Activated CD4-positive, alpha-beta T cell treated with anti-CD3 and anti-CD28 coated beads, Interleukin-2, amount 50 U/mL, for 24 hours (primary cell): ENCODE measurements at places on chromosomes 4 and X.

DNA sequence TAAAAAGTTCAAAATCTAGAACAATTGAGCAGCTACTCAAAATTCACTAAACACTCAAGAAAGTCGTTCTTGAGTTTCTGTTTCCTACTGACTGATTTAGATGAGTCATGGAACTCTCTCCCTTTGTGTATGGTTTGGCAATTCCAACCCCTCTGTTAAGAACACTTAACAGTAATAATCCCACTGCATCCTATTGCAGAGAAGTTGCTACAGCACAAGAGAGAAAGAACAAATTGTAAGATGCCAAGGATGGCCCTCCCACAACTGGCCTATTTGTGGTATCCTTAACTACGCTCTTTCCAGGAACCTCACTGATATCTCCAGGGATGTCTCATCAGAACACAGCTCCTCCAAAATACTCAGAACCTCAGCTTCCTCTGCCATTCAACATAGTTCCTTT lies 701.8 kb upstream of the TENM3 start:
- DNase-seq: no peak

DNA sequence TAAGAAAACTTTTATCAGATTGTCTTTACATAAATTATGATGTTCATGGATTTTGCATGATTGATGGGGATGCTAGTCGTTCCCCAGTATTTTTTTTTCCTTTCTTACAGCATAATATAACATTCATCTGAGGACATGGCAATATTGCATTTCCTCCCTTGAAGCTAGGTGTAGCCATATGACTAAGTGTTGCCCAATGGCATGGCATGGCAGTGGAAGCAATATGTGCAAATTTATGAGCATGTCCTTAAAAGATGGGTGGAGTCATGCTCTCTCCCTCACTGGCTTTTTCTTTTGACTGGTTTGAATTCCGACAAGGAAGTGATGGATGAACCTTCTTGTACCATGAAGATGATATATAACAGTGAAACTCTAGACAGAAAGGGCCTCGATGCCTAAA lies 96.3 kb downstream of the BANK1 start:
- no peak for DNase-seq

- DNase-seq: no peak
Observed at GRCh38 chr4:177293208-177294033, 16.3 kb upstream of the NEIL3 start.

- DNase-seq: no peak
Observed at GRCh38 chr4:74932832-74933561, at the start of gene PARM1. PARM1 (plus strand) TSS chr4:74933116; CDS start chr4:74933328, 212 bp downstream.

DNA sequence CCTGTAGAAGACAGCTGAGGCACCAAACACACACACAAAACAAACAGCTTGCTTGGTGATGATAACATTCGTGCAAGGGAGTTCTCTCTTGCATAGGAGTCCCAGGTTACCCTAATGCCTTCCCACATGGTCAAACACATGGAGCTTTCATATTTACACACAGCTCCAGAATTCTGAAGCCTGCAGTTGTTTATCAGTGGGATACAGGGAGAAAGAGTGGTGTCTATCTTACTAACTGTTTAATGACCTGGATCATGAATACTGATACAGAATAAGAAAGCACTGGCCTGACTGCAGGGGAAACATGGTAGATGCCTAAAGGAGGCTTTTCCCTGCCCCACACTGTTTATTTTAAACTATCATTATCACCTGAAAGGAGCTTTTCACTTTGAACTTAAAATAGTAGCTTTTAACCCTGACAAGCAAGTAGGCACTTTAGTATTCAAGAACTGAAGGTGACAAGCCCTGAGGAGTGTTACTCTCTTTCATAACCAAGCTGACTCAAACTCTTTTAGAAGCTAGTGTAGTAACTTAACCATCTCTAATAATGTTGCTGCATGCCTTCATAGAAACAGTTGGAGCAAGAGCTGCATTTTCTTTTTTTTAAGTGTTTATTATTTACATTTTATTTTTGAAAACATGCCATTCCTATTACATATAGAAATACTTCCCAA lies 15.6 kb downstream of the TET2 start:
- no peak for DNase-seq

- no peak for DNase-seq
Observed at GRCh38 chrX:153620576-153620975, 21.6 kb upstream of the CCNQ start.

DNA sequence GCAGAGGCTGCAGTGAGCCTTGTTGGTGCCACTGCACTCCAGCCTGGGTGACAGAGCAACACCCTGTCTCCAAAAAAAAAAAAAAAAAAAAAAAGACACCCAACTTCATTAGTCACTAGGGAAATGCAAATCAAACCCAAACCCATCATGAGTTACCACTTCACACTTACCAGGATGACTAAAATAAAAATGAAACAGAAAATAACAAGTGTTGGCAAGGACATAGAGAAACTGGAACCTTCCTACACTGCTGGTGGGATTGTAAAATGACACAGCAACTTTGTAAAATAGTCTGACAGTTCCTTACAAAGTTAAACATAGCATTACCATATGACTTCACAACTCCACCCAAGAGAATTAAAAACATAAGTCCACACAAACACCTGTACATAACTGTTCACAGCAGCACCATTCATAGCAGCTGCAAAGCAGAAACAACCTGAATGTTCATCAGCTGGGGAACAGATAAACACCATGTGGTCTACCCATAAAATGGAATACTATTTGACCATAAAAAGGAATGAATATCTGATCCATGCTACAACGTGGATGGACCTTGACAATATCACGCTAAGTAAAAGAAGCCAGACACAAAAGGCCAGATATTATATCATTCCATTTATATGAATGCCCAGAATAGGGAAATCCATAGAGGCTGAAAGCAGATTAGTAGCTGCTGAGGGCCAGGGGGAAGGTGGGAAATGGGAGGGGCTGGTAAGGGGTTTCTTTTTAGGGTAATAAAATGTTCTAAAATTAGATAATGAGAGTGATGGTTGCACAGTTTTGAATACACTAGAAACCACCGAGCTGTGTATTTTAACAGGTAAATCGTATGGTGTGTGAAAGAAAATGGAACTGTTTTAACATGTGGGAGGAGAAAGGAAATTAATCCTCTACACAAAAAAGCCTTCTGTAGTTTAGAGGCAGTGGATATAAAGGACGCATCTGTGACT lies 18.3 kb downstream of the CD99L2 start:
- no peak for DNase-seq

DNA sequence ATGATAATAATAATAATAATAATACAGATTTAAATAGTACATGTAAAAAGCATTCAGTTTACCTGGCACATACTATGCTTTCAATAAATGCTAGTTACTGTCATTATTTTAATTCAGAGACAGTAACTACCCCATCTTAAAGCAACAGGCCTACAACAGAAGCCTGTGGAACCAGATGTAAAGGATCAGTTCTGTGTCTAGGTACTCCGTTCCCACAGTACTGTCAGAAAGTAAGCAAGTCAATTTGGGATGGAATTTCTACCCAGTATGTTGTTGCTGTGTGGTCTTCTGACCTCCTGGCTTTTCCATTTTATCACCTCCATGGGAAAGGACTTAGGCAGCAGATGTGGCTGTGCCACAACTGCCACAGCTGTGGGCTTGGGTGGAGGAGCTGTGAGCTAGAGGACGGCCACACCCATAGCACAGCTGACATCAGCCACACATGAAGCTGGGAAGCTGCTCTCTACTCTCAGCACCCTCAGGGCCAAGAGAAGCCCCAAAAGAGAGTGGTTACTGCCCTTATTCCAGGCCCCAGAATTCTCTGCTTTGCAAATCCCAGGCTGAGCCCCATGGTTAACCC lies 102.8 kb downstream of the CBR4 start:
- no peak for DNase-seq

DNA sequence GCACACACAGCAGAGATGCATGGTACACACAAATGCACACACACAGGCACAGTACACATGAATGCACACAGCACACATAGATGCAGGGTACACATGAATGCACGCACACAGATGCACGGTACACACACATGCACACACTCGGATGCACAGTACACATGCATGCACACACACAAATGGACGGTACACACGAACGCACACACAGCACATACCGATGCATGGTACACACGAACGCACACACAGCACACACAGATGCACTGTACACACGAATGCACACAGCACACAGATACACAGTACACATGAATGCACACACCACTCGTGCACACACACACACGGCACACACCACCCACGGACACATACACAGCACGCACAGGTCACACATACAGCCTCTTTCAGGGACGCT lies 43.8 kb upstream of the CPLX1 start:
- no peak for DNase-seq

DNA sequence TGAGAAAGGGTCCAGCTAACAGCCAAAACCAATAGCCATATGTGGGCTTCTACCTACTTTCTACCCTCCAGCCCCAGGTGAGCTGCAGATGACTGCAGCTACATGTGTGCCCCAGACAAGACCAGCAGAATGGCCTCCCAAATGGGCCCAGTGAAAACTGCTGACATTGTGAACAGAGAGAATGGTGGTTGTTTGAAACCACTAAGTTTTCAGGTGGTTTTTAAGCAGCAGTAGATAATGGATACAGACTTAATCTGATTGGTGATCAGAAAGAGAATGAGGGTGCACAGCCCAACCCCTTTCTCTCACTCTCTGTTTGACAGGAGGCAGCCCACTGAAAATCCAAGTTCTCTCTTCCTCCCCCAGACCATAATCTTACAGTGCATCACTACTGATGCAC lies 42.5 kb upstream of the BBS12 start:
- DNase-seq: no peak

DNA sequence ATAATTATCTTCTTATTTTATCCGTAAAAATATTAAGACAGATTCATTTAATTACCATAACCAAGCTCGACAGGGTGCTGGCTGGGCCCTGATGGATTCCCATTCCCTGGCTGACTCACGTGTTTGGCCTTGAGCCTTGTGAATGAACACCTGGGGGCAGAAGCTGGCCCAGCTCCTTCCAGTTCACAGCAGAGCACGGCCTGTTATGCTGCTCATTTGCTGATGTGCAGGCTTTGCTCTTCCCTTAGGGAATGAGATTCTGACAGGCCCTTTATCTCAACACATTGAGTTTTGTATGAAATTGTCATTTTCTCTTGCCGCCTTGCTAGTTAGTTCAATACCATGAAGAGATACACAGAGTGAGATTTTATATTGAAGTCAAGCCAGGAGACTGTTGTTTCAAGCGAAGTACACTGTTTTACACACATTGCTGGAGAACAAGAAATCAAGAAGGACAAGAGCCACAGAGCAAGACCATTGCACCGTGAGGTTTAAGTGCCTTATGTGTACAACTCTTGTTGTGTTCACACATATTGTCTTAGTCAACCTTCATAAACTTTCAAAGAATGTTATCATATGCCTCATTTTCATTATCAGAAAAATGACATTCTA lies 1583.3 kb downstream of the STIM2 start:
- no peak for DNase-seq

GRCh38 chrX:2781698-2782097 lies 29.9 kb downstream of the XG start:
- no peak for DNase-seq

DNA sequence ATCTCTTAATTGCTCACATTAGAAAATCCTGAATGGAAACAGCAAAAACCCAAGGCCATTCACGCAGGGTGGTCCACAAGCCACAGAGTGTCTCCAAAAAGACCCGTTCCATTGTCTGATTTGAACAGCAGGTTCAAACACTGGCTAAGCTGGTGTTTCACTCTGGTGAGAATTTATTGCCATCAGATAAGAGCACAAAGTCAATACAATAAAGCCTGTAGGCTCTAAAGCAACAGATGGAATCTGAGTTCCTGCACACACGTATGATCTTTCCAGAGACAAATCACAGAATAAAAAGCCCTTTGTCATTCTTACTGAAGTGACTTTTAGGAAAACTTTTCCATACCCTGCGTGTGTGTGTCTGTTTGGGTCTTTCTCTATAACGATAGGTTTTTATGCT lies 5.1 kb upstream of the SFRP2 start:
- DNase-seq: no peak

DNA sequence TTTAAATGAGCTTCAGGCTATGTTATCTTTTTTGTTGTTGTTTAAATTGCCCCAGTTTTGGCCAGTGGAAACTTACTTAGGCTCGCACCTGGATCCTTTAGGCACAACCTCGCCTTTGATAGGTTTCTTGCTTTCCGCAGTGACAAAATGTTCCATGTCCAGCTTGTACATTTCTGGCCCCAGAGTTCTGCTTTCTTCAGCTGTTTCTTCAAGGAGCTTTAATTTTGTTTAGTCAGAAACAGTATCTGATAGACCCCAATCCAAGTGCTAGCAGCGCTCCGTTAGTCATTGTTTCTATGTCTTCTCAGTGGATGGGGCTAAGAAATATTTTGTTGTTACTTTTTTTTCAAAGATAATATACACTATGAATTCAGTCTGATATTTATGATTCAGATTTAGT lies 82.8 kb downstream of the STIM2 start:
- no peak for DNase-seq

DNA sequence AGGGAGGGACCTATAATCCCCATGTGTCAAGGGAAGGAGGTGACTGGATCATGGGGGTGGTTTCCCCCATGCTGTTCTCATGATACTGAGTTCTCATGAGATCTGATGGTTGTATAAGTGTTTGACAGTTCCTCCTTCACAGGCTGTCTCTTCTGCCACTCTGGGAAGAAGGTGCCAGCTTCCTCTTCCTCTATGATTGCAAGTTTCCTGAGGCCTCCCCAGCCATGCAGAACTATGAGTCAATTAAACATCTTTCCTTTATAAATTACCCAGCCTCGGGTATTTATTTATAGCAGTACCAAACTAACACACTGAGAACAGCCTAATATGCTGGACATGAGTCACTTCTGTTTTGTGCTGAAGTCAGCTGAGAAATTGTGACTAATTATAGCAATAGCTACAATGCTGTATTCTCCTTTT lies 656.9 kb upstream of the CPEB2 start:
- no peak for DNase-seq

DNA sequence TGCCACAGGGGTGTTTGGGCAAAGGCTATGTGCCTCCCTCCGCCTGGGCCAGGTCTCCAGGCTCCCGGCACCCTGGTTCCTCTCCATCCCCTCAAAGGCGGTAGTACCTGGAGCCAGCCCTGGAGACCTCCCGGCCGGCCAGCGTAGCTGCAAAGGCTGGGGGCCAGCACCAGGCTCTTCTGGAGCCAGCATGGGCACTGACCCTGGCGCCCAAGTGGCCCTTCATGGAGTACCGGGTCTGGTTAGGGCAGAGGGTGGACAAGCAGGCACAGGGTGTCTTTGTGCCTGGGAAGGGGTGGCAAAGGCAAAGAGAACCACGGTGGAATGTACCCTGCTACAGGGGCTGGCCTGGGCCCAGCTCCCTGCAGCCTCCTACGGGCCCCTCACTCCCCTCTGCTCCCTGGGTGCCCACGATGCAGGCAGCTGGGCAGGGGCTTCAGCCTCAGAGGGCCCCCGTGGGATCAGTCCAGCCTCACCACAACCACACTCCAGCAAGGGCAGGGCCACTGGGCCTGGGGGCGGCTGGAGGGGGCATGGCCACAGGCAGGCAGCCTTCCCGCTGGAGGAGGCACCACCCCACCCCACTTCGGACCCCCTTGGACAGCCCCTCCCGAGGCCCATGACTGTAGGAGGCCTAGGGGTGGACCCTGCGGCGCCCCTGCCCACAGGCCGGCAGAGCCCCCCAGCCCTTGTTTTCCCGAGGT lies 112.9 kb upstream of the NKX1-1 start:
- no peak for DNase-seq

GRCh38 chrX:75155447-75155826 lies 646 bp downstream of the ABCB7 start:
- DNase-seq: no peak
